ENCODE measurements at places on chromosomes 6 and 20. TPM values are rescaled to one million over a fixed set of nuclear protein-coding genes. Genes with fewer than 3 reads are reported as not detected.

Gene ZC3H12D
- total RNA-seq: 6.1 TPM

Gene SRSF3
- total RNA-seq: 509 TPM

Gene ENPP4
- total RNA-seq: 5.4 TPM

Gene MLN
- not detected for total RNA-seq

Gene LIN28B
- total RNA-seq: not detected

Gene OR2B6
- not detected for total RNA-seq

DNA sequence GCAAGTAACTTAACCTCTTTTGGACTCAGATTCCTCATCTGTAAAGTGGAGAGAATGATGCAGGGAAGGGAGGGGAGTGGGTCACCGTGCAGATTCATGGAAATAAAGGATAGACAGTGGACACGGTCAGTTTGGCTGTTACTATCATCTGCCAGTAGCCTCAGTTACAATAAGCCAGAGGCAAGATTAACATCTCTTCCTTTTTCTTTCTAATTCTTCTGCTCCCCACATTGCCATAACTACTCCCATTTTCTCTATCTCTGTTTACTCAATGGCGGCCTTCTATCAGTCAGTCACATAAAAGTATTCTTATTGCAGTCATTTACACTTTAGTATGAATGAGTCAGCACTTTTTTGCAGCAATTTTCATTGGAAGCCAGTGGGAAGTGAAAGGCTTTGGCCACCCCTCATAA lies 49.2 kb downstream of the PPP1R16B start:
- H3K4me1 ChIP-seq: peaks cover 65% of the 10 kb centered on the region
- no peak overlapping the region for H3K4me3 ChIP-seq
- no peak for DNase-seq
- peaks cover 53% of the 10 kb centered on the region for H3K36me3 ChIP-seq
- H3K27me3 ChIP-seq: no peaks in the 10 kb centered on the region

- no peak overlapping the region for H3K4me3 ChIP-seq
- DNase-seq: no peak
- H3K27me3 ChIP-seq: no peaks in the 10 kb centered on the region
- peaks cover 1% of the 10 kb centered on the region for H3K4me1 ChIP-seq
- H3K27ac ChIP-seq: no peak overlapping the region
- H3K36me3 ChIP-seq: peaks cover 49% of the 10 kb centered on the region
Observed at GRCh38 chr20:38004416-38004815, 28.8 kb downstream of the TTI1 start.

GRCh38 chr20:63782521-63782971 lies 43.0 kb downstream of the SLC2A4RG start:
- H3K36me3 ChIP-seq: no peaks in the 10 kb centered on the region
- H3K27me3 ChIP-seq: no peaks in the 10 kb centered on the region
- no peak overlapping the region for H3K27ac ChIP-seq
- H3K4me3 ChIP-seq: no peak overlapping the region

DNA sequence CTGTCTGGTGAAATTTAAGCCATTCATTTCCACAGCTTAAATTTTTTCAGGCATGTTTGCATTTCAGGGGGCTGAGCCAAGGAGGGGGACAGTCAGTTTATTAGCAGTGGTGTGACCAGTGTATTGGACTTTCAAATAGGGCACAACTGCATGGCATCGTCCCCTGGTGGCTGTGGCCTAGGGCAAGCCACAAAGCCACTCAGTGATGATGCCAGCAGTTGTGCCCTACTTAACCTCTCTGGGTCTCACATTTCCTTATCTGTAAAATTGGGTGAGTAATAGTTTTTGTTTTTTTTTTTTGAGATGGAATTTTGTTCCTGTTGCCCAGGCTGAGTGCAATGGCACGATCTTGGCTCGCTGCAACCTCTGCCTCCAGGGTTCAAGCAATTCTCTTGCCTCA lies 48.0 kb downstream of the CDC5L start:
- no peak overlapping the region for H3K4me3 ChIP-seq
- peaks cover 47% of the 10 kb centered on the region for H3K36me3 ChIP-seq
- no peak for DNase-seq

DNA sequence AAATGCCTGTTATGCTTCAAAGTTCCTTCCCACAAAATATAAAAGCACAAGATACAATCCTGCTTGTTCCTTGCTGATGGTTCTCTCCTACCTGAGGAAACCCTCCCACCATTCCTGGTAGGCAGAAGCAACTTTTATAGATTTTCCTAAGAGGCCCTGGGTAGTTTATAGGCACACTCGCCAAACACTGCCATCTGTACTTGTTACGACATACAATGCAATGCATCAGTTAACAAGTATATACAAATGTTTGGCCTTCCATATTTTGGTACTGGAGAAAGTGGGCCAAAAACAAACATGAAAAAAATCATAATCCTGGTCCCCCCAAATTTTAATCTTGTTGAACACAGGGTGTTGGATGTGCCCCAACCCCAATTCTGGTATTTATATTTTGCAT lies 16.6 kb downstream of the MCM9 start:
- no peaks in the 10 kb centered on the region for H3K4me1 ChIP-seq
- H3K36me3 ChIP-seq: peaks cover 64% of the 10 kb centered on the region

DNA sequence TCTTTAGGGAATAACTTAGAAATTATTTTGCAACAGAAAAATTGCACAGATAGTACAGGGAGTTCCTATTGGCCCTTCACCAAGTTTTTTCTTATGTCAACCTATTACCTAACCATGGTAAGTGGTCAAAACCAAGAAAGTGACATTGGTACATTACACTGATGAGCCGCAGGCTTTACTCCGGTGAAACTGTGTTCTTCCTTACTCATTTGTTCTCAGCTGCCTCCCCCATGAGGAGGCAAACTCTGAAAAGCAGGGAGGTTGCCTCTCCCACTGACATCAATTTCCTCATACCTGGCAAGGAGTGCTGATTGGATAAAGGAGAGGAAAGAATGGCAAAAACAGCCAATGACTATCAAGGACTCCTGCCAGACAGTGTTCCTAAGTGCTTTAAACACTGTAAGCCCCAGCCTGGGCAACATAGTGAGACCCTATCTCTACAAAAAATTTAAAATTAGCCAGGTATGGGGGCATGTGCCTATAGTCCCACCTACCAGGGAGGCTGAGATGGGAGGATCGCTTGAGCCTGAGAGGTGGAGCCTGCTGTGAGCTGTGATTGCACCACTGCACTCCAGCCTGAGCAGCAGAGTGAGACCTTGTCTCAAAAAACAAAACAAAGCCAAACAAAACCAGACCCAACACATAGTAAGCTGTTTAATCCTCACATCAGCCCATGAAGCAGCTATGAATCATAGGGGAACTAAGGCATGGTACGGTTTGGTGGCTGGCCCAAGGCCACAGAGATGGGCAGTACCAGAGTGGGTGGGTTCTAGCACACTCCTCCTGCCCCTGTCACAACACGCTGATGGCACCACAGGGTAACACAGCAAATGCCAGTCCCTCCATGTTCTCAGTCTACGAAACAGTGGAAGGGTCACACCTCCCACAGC lies 24.7 kb downstream of the C20orf203 start:
- H3K36me3 ChIP-seq: no peaks in the 10 kb centered on the region
- no peak overlapping the region for H3K4me3 ChIP-seq
- peaks cover 15% of the 10 kb centered on the region for H3K4me1 ChIP-seq
- DNase-seq: no peak

DNA sequence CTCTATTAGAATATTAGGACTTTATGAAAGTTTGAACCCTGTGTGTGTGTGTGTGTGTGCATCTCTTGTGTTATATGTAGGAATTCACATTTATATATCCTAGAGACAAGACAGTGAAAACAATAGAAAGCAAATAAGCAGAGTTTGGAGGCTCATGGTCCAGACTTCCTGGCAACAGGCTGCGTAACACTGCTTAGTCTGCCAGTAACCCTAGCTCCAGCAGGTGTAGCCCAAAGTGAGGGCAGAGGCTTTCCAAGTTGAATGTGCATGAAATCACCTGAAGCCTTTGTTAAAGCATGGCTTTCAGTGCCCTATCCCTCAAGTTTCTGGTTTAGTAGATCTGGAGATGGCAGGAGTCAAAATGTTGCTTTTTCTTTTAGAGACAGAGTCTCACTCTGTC lies 569.9 kb downstream of the KIF16B start:
- H3K4me1 ChIP-seq: no peaks in the 10 kb centered on the region
- DNase-seq: no peak
- H3K27ac ChIP-seq: no peak overlapping the region
- no peaks in the 10 kb centered on the region for H3K36me3 ChIP-seq
- no peak overlapping the region for H3K4me3 ChIP-seq

- H3K27me3 ChIP-seq: no peaks in the 10 kb centered on the region
- no peaks in the 10 kb centered on the region for H3K36me3 ChIP-seq
- DNase-seq: no peak
- H3K4me1 ChIP-seq: no peaks in the 10 kb centered on the region
- H3K4me3 ChIP-seq: no peak overlapping the region
- H3K27ac ChIP-seq: no peak overlapping the region
Observed at GRCh38 chr20:14431568-14431967, 94.2 kb upstream of the FLRT3 start.

DNA sequence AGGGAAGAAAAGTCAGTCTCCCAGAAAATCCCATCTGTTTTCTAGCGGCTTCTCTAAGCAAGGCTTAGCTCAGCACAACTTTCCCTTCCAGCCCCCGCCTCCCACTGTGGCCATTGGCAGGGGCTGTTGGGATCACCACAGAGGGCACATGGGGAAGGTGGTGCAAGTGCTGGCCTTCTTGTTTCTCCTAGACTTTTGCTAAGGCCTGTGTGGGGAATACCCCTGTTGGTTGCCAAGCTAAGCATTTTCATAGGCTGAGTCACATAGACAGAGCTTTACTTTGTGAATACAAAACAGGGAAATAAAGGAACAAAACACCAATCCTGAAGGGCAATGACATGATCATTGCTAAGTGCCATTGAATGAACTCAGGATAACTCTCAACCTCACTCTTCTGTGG lies 32.4 kb upstream of the TIAM2 start:
- no peaks in the 10 kb centered on the region for H3K36me3 ChIP-seq
- peaks cover 4% of the 10 kb centered on the region for H3K4me1 ChIP-seq
- no peak for DNase-seq
- H3K27ac ChIP-seq: no peak overlapping the region
- no peak overlapping the region for H3K4me3 ChIP-seq
- no peaks in the 10 kb centered on the region for H3K27me3 ChIP-seq

- no peak overlapping the region for H3K27ac ChIP-seq
- no peaks in the 10 kb centered on the region for H3K4me1 ChIP-seq
- H3K36me3 ChIP-seq: no peaks in the 10 kb centered on the region
- DNase-seq: no peak
- H3K4me3 ChIP-seq: no peak overlapping the region
- no peaks in the 10 kb centered on the region for H3K27me3 ChIP-seq
Observed at GRCh38 chr6:128421788-128422187, 98.6 kb downstream of the PTPRK start.

GRCh38 chr6:157432231-157432891 lies 51.4 kb downstream of the ZDHHC14 start:
- H3K27ac ChIP-seq: no peak overlapping the region
- H3K36me3 ChIP-seq: no peaks in the 10 kb centered on the region
- DNase-seq: no peak
- H3K4me3 ChIP-seq: no peak overlapping the region

- H3K36me3 ChIP-seq: no peaks in the 10 kb centered on the region
- H3K4me1 ChIP-seq: peaks cover 3% of the 10 kb centered on the region
- H3K27ac ChIP-seq: no peak overlapping the region
- no peak for DNase-seq
- H3K27me3 ChIP-seq: peaks cover 8% of the 10 kb centered on the region
- no peak overlapping the region for H3K4me3 ChIP-seq
Observed at GRCh38 chr20:44566018-44566417, 16.4 kb upstream of the PKIG start.

DNA sequence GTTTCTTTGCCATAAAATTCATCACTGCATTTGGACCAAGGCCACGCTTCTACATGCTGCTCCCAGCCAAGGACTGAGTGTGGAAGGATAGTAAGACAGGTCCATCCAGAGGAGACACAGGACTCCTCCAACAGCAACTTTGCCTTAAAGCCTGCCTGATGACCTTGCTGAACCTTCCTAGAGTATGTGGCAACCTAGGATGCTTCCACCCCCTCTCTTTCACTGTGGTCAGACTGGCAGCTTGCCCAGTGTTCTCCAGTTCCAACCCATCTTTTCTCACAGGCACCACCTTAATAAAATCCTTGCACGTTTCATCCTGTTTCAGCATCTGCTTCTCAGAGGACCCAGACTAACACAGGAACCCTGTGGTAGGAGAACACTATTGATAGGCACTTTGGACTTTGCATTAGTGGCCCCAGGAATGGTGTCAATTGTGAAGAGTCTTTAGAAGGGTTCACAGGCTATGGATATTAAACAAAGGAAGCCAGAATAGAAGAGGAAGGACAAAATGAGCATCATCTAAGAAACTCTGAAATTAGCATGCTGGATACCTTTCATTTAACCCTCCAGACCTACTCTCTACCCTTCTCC lies 2.4 kb upstream of the PKHD1 start:
- H3K4me1 ChIP-seq: no peaks in the 10 kb centered on the region
- H3K27ac ChIP-seq: no peak overlapping the region
- no peak overlapping the region for H3K4me3 ChIP-seq
- DNase-seq: no peak
- no peaks in the 10 kb centered on the region for H3K36me3 ChIP-seq
- peaks cover 12% of the 10 kb centered on the region for H3K27me3 ChIP-seq

DNA sequence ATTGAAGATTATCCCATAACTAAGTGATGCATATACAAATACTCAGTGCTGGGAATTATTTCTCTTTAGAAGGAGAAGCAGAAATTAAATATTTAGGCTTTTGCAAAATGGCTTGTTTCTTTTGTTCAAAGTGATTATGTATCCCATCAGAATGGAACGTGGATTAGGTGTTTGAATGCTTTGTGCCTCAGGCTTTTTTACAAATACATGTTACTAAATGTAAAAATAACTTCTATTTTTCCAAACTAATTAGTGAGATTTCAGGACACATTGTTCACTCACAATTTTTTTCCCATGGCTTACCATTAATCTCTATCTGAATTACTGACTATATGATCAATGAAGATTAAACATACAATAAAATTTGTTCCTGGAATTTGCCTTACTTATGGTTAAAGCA lies 925.9 kb upstream of the CITED2 start:
- no peak overlapping the region for H3K4me3 ChIP-seq
- no peaks in the 10 kb centered on the region for H3K36me3 ChIP-seq
- H3K27ac ChIP-seq: no peak overlapping the region
- no peaks in the 10 kb centered on the region for H3K27me3 ChIP-seq
- H3K4me1 ChIP-seq: no peaks in the 10 kb centered on the region
- DNase-seq: no peak

- H3K4me3 ChIP-seq: peak overlapping the region; percentile 26
- H3K4me1 ChIP-seq: peaks cover 25% of the 10 kb centered on the region
- H3K27me3 ChIP-seq: no peaks in the 10 kb centered on the region
Observed at GRCh38 chr6:110185879-110186278, 5.7 kb downstream of the CDC40 start.

- H3K4me3 ChIP-seq: no peak overlapping the region
- H3K4me1 ChIP-seq: no peaks in the 10 kb centered on the region
- H3K36me3 ChIP-seq: no peaks in the 10 kb centered on the region
- no peak for DNase-seq
Observed at GRCh38 chr6:84546427-84546914, 217.9 kb downstream of the TBX18 start.

DNA sequence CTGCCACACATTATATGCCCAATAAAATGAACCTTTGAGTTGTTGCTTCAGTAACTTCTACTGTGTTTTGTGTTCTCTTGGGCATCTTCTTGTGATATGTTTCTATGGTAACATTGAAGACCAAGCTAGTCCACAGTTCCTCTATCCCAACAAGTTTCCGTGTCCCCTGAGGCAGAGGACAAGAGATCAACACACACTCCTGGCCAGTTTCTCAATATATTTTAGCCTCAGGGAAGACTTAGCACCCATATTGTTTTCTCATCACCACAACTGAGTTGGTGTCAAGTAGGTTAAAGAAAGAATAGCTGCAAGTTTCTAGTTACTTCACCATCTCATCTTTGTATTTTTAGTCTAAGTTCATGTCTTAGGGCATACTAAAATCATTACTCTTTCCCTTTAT lies 277.5 kb downstream of the UST start:
- H3K27me3 ChIP-seq: no peaks in the 10 kb centered on the region
- DNase-seq: no peak
- peaks cover 8% of the 10 kb centered on the region for H3K4me1 ChIP-seq
- peaks cover 6% of the 10 kb centered on the region for H3K36me3 ChIP-seq
- no peak overlapping the region for H3K4me3 ChIP-seq
